Fibroblast of skin of left quadriceps (primary cell): ENCODE measurements at places on chromosomes 2 and 18.

DNA sequence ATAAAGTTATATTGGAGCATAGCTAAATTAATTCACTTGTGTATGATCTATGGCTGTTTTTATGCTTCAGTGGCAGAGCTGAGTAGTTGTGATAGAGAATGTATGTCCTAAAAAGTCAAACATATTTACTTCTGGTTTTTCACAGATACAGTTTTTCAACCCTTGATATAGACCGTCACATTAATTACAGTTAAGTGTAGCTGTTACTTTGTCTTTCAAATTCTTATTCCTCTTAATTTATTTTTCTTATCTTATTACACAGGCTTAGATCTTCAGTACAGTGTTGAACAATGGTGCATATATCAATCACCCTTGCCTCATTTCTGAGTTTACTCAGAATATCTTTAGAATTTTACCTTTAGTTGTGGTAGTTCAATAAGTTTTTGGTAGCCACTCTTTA lies 12.2 kb upstream of the CYRIA start:
- no peak for DNase-seq

- no peak for DNase-seq
These were observed 272.1 kb downstream of the GBX2 start for GRCh38 chr2:235896061-235896460.

GRCh38 chr18:36411745-36412168 lies 114.2 kb downstream of the FHOD3 start:
- no peak for DNase-seq

DNA sequence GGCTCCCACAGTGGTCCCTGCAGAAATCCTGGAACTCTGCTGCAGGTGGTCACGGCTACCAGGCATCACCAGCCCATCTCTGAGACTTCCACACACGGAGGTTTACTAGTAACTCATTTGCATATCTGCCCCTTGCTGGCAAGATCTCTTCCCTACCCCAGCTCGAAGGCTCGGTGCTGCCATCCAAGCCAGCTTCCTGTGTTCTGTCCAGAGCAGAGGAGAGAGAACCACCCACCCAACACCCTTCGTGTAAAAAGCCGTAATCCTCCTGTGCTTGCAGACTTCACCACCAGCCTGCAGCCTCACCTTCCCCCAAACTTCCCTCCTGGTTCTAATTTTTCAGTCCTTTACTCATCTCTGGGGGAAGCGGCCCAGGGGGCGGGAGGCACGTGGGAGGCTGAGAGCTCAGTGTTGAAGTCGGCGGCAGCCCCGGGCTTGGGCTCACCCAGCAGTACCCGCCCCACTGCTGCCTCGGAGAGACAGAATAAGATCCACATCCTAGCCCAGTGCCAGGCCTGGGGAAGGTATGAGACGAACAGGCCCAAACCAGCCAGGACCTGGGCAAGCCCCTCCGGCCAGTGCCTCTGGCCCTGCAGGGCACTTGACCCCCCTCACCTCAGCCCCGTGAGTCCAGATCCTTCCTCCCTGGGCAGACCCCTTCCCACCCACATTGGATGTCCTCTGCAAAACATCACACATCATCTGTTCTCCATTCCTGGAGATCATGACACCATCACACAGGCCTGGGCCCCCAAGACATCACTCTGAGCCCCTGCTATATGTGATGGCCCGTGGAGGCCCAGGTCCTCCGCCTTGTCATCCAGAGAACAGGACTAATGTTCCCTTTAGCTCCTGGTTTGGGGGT lies 145.8 kb upstream of the ID2 start:
- DNase-seq = peak; percentile 16

- no peak for DNase-seq
These were observed 494.8 kb downstream of the CMPK2 start for GRCh38 chr2:6370753-6371551.

DNA sequence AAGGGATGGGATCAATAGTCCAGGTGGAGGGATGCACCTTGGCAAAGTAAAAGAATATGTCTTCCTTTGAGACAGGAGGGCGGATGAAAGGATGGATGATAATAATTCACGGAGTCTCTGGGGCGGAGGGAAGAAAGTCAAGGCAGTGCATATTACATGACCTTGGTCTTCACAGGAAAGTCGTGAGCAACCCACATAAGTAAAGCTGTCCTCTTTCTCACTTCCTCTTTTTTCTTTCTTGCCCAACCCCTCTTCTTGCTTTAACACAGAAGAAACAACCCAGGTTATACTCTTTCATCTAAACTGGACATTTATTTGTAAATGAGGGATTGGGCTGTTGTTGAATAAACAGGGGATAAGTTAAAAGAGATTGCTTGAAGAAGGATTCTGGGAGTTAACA lies 168.7 kb upstream of the SKOR2 start:
- no peak for DNase-seq

DNA sequence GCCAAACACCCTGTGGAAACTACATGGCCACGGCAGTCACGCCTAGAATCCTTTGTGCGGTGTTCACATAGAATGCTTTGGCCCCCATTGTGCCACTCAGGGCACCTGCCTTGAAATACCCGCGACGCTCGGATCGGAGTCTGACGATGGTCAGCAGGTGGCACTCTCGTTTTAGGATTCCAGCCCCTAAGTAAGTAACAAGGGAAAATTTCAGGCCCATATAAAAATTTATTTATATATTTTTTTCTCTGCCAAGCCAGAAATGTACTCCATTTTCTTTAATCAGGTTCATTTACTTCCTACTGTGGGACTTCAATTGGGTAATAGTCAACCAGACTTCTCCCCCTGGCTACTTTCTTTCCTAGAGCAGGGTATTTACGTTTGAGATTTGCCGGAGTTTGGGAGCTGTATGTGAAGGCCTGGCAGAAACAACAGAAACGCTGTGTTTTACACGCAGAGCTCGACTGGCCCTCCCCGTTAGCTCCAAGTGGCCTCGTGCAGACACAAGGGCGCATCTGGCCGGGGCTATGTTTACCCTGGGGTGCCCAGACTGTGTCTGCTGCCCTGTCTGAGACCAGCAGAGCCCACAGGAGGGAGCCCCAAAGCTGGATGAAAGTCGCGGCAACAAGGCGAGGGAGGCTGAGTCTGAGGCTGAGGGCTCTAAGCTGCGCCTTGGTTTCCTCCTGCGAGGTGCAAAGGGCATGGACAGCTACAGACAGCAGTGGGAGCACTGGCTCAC lies 41.6 kb downstream of the LRRC30 start:
- DNase-seq = peak; percentile 44

DNA sequence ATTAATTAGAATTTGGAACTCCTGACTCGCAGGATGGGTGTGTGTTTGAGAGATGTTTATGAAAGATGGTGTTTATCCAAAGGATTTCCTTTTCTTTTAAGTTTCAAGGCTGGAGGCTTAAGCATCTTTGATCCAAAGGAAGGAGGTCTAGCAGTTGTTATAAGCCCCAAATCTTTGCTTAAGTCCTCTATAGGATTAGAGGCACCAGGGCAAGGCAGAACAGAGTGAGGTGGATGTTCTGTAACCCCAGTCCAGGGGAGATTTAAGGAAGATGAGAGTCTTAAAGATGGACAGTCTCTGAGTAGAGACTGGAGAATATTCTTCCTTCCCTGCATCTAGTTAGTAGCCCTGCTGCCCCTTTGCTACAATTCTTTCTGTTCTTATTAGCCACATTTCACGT lies 17.5 kb downstream of the LBH start:
- DNase-seq = no peak

DNA sequence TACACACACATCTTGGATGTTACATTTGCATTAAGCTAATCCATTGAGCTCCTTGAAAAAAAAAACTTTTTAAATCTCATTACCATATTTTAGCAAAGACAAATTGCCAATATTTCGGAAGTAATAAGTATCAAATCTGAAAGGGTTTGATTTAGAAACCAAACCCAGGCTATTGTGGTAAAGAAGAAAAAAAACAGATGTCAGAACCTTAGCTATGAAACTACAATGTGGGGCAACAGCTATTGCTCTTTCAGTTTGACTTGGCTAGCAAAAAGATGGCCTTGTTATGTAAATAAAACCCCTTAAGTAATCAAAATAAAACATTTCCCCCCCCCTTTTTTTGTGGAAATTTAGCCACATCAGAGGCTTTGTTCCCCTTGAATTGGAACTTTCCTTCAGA lies 41.2 kb upstream of the REG3A start:
- no peak for DNase-seq

GRCh38 chr2:98519156-98519555 lies 74.5 kb downstream of the INPP4A start:
- DNase-seq = no peak

- DNase-seq = no peak
These were observed 30.5 kb downstream of the LTBP1 start for GRCh38 chr2:32977228-32977758.

DNA sequence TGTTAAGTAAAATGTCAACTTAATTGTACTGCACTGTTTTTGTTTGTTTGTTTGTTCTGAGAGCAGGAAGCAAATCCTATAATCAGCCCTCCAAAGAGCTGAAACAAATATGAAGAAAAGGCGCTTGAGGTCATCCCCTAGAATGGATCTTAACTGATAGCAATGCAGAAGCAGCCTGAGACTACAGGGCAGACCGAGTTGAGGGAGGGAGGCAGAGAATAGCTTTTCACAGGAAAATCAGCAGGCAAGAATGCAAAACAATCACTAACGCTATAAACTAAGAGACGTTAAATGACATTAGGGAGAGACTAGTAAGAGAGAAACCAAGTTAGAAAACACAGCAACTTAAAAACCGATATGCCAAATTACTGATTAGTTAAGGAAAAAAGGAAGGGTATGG lies 37.2 kb downstream of the GALNT1 start:
- DNase-seq = no peak

DNA sequence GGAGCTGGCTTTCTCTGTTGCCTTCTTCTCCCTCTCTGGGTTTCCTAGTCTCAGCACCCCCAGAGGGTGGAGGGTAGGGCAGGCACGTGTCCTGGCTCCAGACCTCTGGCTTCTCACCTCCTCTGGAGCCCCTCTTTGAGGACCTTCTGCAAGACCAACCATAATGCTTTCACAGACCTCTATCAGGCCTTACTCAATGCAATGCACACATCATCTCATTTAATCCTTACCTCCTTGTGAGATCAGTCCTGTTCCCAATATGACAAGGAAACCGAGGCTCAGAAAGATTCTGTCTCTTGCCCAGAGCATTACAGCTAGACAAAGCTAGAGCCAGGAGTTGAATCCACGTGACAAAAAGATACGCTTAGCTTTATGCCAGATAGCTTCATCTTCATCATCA lies 8.2 kb downstream of the ATOH8 start:
- DNase-seq = no peak
